ENCODE measurements at places on chromosomes 13 and 19.

- DNase-seq, result peak; percentile 4
Observed at GRCh38 chr13:27962128-27962841, 6.8 kb downstream of the CDX2 start.

GRCh38 chr13:48652851-48653471 is 768 bp upstream of the CYSLTR2 start:
- DNase-seq, result no peak

- DNase-seq, result no peak
Observed at GRCh38 chr13:95447814-95448213, 104.7 kb upstream of the CLDN10 start.

DNA sequence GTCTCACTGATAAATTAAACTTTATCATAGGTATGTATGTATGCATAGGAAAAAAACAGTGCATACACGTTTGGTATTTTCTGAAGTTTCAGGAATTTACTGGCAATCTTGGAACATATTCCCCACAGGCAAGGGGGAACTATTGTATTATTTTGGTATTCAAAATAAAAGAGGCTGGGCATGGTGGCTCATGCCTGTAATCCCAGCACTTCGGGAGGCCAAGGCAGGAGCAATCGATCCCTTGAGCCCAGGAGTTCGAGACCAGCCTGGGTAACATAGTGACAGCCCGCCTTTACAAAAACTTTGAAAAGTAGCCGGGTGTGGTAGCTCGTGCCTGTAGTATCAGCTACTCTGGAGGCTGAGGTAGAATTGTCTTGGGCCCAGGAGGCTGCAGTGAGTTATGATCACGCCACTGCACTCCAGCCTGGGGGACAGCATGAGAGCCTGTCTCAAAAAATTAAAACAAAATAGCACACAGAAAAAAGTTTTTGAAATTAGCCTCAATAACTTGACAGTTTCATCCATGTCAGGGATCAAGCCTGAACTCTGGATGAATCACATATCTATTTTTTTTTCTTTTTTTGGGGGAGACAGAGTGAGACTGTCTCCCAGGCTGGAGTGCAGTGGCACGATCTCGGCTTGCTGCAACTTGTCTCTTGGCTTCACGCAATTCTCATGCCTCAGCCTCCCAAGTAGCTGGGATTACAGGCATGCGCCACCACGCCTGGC is 29.1 kb upstream of the HOMER3 start:
- no peak for DNase-seq

- DNase-seq, result peak; percentile 53
Observed at GRCh38 chr19:57803594-57804325, 11.0 kb downstream of the ZNF552 start.

- DNase-seq, result no peak
Observed at GRCh38 chr19:30559446-30559845, 187.3 kb downstream of the ZNF536 start.

DNA sequence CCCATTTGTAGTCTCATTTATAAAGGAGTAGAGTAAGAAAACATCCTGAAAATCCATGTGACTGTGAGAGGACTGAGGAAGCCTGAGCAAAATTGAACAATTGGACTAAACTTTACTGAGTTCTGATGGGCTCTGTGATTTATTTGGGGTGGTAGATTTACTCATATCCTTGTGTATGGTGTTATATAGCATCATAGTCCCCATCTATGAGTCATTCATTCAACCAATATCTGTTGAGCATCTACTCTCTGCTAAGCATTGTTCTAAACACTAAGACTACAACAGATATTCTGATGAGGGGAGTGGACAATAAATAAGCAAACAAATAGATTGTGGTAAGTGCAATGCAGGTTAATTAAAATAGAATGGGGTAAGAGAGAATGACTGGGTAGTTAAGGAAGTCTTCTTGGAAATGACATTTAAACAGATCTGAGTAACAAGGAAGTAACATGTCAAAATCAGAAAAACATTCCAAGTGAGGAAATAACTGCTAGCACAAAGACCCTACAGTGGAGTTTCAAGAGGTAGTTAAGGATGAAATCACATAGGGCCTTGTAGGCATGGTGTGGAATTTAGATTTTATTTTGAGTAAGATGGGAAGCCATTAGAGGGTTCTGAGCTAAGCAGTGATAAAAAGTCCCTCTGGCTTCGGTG is 36.3 kb upstream of the MLNR start:
- no peak for DNase-seq

GRCh38 chr19:47210689-47211316 is 20.2 kb downstream of the BBC3 start:
- DNase-seq, result peak; percentile 72

All from hepatic stellate cell (primary cell).